Hippocampal formation (tissue), 2 donors: ENCODE measurements at places on chromosomes 16 and 17.

DNA sequence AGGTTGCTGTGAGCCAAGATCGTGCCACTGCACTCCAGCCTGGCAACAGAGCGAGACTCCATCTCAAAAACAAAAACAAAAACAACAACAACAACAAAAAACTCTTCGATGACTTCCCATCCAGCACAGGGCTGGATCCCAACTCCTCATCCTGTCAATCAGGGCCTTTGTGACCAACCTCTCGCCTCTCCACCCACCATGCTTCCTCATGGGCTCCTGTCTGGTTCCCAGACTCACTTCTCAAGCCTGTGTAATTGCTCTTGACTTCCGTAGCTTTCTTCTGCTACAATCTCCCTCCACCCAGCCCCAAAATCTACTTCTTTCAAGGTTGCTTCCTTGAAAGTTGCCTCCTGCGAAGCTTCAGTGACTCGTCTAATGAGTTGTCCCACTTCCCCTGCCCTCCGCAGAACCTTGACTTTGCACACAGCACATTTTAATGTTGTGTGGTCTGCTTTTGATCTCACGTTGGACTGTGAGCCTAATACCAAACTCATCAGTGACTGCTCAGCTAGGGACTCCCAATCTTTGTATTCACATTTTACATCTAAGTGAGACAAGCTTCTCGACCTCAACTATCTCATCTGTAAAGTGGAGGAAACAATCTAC, 936 bp upstream of the RASL10B start:
- no peak for DNase-seq

GRCh38 chr17:6340708-6341107, 94.2 kb downstream of the AIPL1 start:
- no peak for DNase-seq

DNA sequence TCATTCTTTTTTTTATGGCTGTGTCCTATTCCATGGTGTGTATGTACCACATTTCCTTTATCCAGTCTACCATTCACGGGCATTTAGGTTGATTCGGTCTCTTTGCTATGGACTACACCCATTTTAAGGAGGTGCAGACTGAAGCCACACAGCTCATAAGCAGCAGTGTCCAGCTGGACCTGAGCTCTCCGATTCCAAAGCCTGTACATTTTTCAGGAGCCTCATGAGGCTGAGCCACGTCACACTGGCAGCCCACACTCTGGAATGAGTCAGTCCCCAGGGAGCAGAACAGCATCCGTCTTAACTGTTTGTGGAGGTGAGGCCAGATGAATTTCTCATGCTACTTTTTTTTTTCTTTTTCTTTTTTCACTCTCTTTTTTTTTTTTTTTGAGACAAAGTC, 116.1 kb downstream of the C16orf95 start:
- no peak for DNase-seq

GRCh38 chr17:6137716-6138502, 67.7 kb downstream of the WSCD1 start:
- DNase-seq = no peak

DNA sequence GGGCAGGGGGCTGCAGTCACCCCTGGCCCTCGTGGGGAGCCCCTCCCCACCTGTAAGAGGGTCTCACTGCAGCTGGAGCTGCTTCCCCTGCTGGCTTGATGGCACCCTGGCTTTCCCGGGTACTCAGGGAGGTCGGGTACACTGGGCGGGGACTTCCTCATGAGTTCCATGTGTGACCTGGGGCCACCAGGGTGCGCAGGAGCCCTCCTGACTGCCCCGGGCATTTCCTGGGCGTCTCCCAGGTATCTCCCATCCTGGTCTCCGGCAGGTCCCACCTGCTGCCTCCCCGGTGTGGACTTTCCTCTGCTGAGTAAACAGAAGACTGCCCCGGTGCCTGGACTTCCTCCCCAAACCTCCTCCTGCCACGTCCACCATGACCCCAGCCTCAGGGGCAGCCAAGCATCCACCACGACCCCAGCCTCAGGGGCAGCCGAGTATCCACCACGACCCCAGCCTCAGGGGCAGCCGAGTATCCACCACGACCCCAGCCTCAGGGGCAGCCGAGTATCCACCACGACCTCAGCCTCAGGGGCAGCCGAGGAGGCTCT, 40.9 kb downstream of the CBFA2T3 start:
- DNase-seq = no peak

DNA sequence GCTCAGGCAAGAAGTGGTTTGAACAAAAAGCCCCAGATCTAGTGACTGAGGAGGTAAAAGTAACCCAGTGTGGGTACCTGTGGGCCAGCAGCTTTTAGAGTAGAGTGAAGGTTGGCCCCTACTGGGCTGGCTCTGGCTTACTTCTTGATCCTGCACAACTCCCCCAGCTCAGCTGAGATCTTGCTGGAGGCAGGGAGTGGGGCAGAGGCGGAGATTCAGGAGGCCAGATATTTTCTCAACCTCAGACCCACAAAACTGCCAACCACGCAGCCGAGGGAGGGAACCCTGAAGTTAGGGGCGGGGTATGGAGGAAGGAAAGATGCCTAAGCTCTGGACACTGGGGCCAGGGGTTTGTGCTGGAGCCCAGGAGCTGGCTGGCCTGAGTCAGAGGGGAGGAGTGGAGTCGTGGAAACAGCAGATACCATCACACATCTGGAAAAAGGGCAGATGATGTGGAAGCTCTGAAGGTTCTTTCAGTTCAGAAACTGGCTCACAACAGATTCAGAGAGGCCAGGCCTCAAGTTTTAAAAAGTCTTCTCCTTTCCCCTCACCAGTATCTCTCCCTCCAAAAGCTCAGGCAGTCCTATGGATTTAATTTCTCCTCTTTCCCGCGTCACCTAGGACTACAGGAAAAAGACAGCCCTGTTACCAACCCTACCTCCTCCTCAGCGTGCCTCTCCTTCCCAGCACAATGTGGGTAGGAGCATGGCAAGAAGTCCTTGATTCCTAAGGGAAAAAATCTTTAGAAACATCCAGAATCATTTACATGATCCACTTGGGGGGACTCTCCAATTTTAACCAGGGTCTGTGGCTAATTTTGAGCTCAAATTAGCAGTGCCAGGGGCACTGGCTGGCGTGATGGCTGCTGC, 48.1 kb downstream of the MYO18A start:
- DNase-seq = no peak

DNA sequence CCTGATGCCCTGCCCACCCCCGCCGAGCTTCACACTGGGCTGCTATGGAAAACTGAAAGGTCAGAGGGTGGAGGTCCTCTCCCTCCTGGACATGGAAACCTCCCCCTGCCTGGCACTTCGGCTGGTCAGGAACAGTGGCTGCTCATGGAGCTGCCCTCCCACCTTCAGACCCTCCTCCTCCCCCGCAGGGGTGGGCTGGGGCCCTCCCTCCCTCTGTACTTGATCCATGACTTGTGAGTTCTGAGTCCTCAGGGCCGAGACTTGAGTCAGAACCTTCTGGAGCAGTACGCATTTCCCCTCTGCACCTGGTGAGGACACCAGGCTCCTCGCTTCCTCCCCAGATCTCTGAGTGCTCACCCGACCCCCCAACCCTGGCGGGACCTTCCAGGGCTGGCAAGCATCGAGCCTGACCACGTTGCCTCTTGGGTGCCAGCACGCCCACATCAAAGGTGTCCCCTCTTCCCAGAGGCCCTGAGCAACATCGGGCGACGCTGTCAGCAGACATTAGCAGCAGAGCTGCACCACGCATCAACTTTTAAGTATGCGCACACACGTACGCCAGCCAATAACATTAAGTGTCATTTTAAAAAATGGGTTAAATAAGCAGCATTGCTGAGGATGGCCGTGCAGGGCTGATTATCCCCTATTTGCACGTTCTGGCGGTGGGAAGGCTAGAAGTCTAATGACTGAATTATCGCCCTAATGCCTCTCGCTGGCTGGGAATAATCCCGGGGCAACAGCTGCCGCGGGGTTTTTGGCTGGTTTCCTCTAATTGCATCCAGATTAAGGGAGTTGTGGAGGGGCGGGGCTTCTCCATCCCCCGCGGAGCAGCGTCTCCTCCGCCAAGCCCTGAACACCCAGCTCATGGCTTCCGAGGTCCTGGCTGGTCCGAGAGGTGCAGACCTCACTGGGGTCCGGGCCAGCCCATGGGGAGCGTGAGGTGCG, 98.0 kb downstream of the TBC1D16 start:
- DNase-seq = no peak

DNA sequence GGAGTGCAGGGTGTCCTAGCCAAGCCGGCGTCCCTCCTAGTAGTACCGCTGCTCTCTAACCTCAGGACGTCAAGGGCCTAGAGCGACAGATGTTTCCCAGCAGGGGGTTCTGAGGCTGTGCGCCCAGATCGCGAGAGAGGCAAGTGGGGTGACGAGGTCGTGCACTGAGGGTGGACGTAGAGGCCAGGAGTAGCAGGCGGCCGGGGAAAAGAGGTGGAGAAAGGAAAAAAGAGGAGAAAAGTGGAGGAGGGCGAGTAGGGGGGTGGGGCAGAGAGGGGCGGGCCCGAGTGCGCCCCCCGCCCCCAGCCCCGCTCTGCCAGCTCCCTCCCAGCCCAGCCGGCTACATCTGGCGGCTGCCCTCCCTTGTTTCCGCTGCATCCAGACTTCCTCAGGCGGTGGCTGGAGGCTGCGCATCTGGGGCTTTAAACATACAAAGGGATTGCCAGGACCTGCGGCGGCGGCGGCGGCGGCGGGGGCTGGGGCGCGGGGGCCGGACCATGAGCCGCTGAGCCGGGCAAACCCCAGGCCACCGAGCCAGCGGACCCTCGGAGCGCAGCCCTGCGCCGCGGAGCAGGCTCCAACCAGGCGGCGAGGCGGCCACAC, at the start of gene MMP2:
Gene MMP2, plus strand, starts transcription at position 372 of the 603 bp plus-strand sequence. CDS start 282 bp downstream, outside the sequence.
- no peak for DNase-seq

GRCh38 chr17:17889922-17890321, 53.1 kb upstream of the SREBF1 start:
- DNase-seq = no peak

DNA sequence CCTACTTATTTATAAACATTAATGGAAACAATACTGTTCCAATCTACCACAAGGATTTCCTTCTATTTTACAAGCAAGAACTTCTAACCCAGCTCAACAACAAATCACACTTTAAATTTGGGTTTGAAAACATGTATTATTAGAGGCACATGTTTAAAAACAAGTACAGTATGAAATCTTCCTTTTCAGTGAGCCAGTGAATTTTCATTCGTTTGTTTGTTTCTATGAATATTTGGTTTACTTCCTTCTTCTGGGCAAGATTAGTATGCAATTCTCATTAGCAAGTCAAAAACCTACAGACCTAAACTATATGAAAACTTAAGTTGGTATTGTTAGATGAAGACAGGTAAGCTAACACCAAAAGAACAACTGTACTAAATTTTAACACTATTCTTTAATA, 25.7 kb downstream of the SLFN12 start:
- DNase-seq = no peak

- DNase-seq = no peak
Observed at GRCh38 chr16:22641131-22641628, 130.5 kb downstream of the NPIPB5 start.

- DNase-seq = no peak
Observed at GRCh38 chr16:85653290-85653891, 35.4 kb downstream of the GINS2 start.

DNA sequence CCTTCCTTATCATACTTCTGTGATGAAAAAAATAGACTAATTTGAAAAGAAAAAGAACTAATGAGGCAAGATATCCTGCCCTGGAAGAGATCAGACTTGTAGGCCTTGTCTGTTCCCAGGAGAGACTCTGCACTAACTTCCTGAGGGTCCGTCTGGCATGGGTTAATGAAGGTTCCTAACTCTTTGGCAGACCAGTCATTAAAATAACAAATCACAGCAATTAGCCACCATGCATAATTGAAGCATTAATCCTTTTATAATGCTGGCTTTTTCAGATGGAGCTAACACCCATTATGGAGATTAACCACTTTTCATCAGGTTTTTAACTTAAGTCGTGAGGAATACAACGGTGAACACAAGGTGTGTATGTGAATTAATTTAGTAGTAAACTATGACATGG, 10.4 kb upstream of the KRT10 start:
- no peak for DNase-seq

- no peak for DNase-seq
Observed at GRCh38 chr17:75245011-75245410, 16.4 kb downstream of the GGA3 start.

DNA sequence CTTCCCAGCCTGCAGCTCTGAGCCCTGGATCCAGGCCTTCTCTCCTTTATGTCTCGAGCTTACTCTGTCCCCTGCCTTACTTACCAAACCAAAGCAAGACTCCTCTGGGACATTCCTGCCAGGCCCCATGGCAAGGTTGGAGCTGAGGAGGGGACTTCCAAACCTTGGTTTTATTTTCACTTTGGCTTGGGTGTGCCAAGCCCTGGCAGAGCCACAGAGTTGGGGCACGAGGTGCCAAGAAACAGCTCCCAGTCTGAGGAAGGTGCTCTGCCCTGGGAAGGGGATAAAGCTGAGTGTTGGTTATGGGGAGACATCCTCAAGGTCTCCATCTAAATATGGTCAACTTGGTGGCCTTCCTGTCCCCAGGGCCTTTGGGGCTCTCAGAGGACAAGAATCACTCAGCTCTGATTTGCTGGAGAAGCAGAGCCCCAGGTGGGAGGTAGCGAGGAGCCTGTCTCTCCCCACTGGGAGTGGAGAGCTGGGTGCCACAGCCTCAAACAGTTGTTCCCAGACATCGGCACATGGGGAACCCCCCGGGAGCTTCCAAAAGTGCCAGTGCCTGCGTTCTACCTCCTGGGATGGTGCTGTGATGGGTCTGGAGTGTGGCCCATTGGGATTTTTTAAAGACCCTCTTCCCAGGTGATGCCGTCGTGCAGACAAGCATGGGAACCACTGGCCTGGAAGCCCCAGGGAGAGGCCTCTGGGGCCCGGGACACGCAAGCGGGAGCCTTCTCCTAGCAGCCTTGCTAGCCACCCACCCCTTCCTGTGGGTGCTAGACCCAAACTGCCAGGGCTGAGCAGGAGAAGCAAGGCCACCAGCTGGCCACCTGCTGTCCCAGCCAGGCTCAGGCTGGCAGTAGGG, 10.3 kb downstream of the NLRC5 start:
- DNase-seq = no peak
